ENCODE measurements at places on chromosomes 16 and 17.

GRCh38 chr16:54174201-54174600 lies 112.4 kb downstream of the IRX3 start:
- no peak for DNase-seq

GRCh38 chr16:23802776-23803175 lies 33.0 kb upstream of the PRKCB start:
- no peak for DNase-seq

- DNase-seq: no peak
Observed at GRCh38 chr17:2055292-2056205, 646 bp downstream of the HIC1 start.

GRCh38 chr17:17151541-17151940 lies 54.6 kb downstream of the PLD6 start:
- no peak for DNase-seq

DNA sequence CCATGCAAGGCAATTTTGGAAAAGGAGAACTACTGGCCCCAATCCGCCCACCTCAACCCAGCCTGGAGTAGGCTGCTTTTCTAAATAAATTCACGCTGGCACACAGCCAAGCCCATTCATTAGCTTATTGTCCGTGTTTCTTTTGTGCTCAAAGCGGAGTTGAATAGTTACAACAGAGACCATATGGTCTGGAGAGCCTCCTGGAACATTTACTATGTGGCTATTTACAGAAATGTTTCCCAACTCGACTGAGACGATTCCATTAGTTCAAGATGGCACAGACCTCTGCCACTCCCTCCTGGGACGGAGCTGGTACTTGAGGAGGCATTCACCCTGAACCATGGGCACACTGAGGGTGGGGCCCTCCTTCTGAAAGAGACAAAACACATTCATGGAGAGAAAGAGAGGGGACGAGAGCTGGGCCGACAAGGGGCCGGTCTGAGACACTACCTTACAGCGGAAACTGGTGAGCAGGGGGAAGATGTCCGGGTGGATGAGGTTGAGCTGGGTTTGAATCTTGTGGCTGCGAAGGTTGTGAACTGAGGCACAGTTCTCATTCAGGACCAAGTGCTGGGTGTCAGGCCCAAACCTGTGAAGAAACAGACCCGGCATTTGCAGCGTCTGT lies 15.7 kb downstream of the ELAC2 start:
- no peak for DNase-seq

GRCh38 chr17:83162035-83162745 lies 82.8 kb downstream of the METRNL start:
- DNase-seq: no peak

DNA sequence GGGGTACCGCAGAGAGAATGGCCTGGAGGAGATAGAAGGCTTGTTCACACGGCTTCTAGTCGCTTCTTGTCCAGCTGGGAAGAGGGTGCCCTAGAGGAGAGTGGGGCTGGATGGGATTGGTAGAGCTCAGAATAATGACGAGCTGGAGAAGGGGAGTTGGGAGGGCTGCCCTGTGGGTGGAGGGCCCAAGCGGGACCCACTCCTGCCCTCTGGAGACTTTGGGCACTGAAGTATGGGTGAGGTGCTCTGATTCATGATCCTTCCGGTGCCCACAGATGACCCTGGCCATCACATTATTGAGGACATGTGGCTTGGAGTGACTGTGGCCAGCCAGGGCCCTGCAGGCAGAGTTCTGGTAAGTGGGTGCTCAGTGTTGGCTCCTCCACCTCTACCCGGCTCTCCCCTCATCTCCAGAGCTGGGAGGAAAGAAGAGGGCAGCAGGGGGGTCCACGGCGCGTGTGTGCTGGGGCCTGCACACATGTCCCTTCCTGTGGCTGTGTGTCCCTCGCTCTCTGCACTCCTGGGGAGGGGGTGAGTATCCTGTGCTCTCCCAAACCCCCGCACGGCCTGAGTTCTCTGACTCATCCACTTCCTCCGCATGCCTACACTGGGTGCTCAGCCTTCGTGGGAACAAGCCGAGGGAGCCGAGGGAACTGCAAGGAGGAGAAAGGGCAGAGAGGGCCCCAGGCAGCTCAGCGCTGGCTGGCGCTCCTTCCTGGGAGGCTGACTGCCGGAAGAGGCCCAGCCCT lies 8.5 kb downstream of the ITGA3 start:
- no peak for DNase-seq
